Motor neuron (in vitro differentiated cells): ENCODE measurements at places on chromosomes 2 and 18.
A peak's percentile ranks its signal among the peaks of the same experiment; 100 is the strongest.

- no peak for ATAC-seq
Observed at GRCh38 chr2:74119339-74119738, 28.4 kb downstream of the BOLA3 start.

DNA sequence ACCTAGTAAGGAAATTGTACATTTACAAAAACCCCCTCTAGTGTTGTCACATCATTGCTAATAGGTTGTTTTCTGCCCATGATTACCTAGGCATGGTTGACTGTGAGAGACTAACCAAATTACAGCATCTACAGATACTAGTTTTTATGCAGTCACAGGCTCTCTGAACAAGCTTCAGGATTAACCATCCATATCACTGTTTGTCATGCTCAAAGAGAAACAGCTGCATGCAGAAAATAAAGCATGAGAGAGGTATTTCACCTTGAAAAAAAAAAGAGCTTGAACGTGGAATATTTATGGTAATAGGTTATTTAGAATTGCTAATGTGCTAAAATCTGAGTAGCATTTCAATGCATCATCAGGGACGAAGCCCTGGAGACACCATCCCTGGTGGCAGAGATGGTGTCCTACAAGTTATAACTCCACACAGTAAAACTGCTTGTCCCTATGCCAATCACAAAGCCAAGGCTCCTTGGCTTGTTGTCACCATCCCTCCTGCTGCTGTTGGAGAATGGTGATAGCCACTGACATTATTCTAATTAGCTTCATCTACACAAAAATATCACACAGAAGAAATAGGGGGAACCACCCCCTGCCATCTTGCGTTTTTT is 5.4 kb downstream of the NEB start:
- ATAC-seq = peak; percentile 99

GRCh38 chr2:104158191-104158590 is 695.7 kb upstream of the POU3F3 start:
- ATAC-seq = peak; percentile 53

DNA sequence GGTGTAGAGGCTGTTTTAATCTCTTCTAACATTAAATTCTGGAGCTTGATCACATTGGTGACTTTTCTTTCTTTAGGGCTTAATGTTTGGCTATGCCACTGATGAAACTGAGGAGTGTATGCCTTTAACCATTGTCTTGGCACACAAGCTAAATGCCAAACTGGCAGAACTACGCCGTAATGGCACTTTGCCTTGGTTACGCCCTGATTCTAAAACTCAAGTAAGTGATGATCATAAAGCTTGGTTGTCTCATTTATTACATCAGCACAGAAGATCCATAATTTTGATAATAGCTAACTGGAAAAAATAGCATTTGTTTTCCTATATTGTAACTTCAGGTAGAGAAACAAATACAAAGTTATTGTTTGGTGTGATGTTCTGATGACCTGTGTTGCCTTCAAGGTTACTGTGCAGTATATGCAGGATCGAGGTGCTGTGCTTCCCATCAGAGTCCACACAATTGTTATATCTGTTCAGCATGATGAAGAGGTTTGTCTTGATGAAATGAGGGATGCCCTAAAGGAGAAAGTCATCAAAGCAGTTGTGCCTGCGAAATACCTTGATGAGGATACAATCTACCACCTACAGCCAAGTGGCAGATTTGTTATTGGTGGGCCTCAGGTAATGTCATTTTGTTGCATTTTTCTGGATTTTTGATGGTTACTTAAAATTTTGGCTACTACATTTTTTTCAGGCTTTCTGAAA is 2.9 kb downstream of the MAT2A start:
- ATAC-seq = no peak

GRCh38 chr2:20584399-20585358 is 66.2 kb downstream of the HS1BP3 start:
- ATAC-seq = peak; percentile 81

- ATAC-seq = peak; percentile 97
Observed at GRCh38 chr18:23994361-23994902, 20.1 kb upstream of the TTC39C start.

DNA sequence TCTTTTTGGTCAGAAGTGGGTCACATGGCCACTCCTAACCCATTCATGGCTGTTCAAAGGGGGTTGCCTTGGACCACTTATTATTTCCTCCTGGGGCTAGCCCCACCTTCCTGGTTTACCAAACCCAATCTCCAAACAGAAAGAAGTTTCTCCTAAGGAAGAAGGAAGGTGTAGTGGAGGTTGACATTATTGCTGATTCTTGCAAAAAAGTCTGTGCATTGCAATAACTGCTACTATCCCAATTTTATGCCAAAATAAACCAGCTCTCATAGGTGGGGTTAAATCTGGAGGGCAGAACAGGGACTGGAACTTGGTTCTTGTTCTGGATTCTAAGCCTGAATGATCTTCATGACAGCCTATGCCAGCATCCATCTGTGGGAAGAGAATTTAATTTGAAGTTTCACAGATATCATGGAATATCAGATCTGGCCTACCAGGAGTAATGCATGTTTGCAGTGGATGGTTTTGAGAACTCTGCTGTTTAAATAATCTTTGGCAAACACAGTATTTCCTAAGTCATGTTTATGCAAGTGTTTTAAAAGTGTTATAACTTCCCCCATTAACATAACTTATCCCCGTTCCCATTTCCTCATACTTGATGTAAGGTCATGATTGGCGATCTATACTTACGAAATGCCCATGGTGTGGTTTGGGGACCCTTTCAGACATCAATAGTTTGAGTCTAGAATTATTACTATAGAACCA is 11.9 kb downstream of the ANXA4 start:
- no peak for ATAC-seq

DNA sequence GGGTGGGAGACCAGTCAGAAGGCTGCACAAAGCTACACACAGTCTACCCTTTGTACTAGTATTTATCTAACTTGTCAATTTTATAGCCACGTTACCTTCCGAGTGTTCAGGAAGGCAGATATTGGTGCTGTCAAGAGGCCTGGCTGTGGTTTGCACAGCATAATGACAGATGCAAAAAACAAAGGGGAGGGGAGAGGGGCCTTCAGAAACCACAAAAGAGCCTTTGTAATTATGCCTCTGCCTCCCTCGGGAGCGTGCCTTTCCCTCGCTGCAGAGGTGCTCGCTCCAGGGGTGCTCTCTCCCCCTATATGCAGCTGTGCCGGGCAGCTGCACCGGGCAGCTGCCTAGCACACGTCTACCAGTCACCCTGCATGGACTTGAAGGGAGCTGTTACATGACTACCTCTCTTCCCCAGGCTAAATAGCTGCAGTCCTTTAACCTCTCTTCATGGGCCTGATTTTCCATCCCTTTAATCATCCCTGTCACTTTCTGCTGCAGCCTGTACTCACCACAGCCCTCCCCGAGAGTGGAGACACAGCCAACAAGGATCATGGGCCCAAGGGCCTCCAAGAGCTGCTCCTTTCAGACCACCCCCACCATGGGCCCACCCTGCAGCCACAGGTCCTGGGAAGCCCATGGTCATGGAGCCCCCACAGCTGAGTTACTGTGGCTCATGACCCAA is 168.4 kb upstream of the PKDCC start:
- peak; percentile 92 for ATAC-seq

DNA sequence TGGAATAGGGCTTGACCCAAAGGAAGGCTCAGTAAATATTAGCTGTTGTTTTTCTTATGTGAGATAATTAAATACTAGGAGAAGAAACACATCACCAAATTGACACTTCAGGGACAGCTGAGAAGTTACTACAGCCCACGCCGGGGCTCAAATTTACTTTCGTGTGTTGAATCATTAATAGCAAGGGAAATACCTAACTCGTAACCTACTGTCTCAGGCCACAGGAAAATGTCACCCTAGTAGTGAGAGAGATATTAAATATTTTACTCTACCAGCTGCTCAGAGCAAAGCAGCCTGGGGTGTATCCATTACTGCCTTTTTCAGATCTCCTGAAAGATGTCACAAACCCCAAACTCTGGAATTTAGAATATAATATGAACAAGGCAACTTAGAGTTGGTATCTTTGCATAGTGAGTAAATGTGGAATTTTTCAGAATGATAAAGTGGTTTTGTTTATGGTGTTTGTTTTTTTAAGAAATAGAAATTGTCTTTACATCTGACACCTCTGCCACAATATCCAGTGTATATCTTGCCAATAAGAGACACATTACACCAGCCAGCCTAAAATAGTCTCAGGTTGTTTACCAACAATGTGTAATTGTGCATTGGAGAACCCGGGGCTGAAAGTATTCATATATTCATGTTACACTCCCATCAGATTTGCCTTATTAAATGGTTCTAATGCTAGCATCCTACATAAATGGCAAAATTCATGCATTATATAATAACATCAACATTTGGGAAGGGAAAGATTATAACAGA is 48.4 kb downstream of the ATP8B1 start:
- no peak for ATAC-seq

DNA sequence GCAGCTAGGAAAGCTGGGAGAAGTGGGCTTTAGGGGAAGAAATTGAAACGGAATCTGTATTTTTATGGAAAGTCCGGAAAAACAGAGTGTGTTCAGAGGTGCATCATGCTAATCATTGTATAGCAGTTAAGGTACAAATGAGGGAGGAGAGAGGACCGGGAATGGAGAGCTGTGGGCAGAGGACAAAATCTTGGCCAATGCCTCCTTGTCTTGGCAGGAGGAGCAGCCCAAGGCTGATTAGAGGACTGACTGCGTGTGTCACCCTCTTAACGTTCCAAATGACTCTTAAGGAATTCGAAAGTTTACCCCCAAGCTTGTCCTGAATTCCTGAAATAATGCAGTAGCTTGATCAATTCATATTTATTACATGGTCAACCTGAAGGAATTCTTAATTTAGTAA is 81.0 kb downstream of the ZNF236 start:
- ATAC-seq = no peak

GRCh38 chr2:233960203-233960602 is 43.0 kb downstream of the TRPM8 start:
- ATAC-seq = no peak
